Prostate gland (tissue), 2 donors: ENCODE measurements at places on chromosomes 16 and 17.

DNA sequence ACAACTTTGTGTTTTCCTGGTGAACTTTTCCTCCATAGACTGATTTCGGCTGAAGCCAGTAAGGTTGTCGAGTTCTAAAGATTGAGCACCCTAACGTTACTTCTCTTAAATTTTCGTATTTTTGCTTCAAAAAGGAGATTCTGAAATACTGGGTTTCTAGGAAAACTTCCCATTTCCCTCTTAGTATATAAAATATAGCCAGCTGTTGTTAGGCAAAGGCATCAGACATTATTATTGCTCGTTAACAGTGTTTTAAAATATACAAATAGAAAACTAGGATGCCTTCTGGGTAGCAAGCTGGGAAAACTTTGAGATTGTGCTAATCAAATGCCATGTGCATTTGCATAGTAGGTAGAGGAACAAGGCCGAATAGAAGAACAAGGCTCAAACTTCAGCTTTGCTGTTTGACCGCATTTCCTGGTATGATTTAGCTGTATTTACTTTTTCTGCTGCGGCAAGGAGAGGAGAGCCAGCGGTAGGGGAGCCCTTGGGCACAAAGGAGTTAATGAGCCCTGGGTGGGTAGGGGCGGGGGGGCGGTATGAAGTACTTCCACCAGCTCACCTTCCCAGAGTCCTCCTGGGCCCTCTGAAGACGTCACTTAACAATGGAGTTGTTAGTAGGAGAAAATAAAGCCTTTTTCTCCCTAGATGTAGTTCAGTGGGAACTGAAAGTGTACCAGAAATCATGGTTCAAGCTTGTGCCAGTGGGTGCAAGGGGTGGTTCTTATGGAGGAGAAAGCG lies 151.9 kb downstream of the MSI2 start:
- peak; percentile 17 for DNase-seq

DNA sequence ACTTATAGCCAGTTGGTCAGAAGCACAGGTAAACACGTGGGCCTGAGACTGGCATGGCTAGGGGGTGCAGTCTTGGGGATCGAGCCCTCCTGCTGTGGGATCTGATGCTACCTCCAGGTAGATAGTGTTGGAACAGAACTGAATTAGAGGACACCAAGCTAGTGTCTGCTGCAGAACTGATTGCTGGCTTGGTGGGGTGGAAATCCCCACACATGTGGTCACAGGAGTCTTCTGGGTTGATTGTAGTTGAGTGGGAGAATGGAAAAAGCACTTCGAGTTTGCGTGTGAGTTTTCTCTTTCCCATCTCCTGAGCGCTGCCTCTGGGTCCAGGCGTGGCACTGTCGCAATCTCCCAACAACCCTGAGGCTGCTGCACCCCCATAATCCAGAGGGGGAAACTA lies 8.0 kb upstream of the SPATA32 start:
- DNase-seq: no peak

- no peak for DNase-seq
Measured at GRCh38 chr16:58176608-58177352, 21.1 kb downstream of the CSNK2A2 start.

DNA sequence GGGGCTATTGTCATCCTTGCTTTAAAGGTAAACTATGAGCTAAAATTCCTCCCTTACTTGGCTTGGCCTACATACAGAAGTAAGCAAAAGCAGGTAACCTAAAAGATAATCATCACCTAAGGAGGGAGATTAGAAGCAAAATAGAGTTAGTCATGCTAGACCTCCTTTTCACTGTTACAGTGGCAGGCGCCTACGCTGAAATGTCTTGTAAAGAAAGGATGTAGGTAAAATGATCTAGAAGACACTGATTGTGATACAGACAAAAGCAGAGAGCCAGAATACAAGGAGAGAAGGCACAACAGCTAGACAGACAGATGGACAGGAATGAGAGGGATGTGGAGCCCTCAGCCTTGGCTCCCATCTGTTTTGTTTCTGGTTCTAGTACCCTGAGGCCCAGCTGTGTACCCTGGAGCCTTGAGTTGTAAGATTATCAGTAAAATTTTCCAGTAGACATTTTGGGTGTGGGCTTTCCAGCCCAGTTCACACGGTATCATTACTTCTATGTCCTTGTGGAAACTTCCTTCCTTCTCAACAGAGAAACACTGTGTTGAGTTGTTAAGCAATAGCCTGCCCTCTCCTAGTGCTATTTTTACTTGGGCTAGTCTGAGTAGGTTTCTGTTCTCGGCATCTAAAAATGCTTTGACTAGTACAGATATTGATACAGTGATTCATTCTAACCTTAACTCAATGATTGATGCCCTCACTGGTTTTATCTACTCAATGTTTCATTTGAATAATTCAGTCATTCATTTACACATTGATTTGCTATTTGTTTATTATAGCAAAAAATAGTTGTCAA lies 7.7 kb upstream of the C16orf78 start:
- DNase-seq: no peak

GRCh38 chr16:12199524-12199923 lies 223.0 kb downstream of the SNX29 start:
- DNase-seq: no peak

DNA sequence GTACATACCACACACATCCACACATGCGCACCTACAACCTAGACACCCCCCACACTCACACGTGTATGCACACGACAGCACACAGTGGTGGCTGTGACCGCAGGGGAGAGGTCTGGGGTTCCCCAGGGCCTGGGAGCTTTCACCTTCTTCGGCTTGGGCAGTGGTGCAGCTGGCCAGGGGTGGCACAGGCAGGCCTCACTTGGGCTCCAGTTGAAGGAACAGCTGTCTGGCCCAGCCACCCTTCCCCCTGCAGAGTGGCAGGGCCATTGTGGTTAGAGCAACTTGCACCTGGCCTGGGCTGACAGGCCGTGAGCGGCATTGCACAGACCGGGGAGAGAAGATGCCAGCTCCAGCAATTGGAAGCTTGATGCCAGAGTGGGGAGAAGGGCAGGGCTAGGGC lies 114.5 kb upstream of the GSE1 start:
- no peak for DNase-seq
